Breast epithelium (tissue), 4 donors: ENCODE measurements at places on chromosomes 5 and 9. TPM values are rescaled to one million over a fixed set of nuclear protein-coding genes. Genes with fewer than 3 reads are reported as not detected.

IFNA21 gene
- total RNA-seq, result not detected

STC2 gene
- 347 TPM for total RNA-seq

GRCh38 chr5:132053483-132053882 is 7.0 kb upstream of the IL3 start:
- no peaks in the 10 kb centered on the region for H3K4me1 ChIP-seq
- no peak overlapping the region for H3K27ac ChIP-seq
- no peaks in the 10 kb centered on the region for H3K36me3 ChIP-seq
- no peak overlapping the region for H3K4me3 ChIP-seq

GRCh38 chr5:126234563-126235195 is 188.5 kb upstream of the GRAMD2B start:
- H3K27me3 ChIP-seq, result no peaks in the 10 kb centered on the region
- no peak for DNase-seq
- H3K27ac ChIP-seq, result no peak overlapping the region

DNA sequence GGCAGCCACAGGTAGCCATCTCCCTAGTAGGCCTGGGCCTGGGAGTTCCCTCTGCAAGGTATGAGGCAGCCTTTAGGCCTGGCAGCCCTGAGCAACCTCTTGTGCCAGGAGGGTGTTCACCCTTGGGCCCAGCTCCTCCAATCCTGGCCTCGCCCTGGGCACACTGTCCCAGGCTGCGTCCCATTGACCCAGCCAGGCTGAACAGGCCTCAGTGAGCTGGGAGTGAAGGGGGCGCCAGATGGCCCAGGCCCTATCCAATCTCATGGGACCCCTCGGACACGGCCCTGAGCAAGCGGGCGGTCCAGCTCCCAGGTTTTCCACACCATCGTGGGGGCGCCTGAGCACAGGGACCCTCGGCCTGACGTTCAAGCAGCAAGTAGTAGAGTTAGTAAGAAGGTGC is 14.5 kb downstream of the SH3GLB2 start:
- no peak overlapping the region for H3K4me3 ChIP-seq
- H3K27me3 ChIP-seq, result no peaks in the 10 kb centered on the region
- no peaks in the 10 kb centered on the region for H3K36me3 ChIP-seq
- no peaks in the 10 kb centered on the region for H3K4me1 ChIP-seq
- no peak overlapping the region for H3K27ac ChIP-seq
- DNase-seq, result no peak
